NCI-H526 treated with DMSO at 0.1 percent for 48 hours (cell line): ENCODE measurements at places on chromosomes 13 and 19.

DNA sequence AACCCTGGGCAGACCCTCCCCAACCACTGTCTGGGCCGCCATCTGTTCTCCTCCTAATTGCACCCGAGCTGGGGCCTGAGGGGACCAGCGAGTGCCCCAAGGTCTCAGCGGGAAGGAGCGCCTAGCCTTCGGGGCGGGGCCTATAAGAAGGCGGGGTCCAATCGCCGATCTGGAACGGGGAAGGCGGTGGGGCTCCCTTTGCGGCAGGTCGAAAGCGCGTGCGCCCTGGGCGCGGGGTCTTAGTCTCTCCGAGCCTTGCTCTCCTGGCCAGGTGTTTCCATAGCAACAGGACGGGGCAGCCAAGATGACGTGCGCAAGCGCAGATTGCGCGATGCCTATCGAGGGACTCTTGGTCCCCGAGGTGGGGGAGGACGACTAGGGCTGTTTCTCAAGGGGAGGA, 2.8 kb downstream of the MAST1 start:
- no peak for DNase-seq

- no peak for DNase-seq
Measured at GRCh38 chr19:2315818-2316353, 7.9 kb upstream of the LINGO3 start.

DNA sequence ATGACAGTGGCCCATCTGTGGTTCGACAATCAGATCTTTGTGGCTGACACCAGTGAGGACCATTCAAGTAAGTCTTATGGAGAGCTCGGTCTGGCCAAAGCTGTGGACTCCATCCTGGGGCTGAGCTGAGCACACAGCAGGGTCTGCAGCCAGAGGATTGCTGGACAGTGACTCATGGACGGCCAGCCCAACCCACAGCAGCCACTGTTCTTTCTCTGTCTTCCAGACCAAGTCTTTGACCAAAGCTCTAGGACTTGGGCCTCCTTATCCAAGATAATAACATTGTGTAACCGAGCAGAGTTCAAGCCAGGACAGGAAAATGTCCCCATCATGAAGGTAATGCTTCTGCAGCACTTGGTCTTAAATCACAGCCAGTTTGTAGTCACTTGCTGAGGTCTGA, 12.4 kb downstream of the ATP12A start:
- DNase-seq, result no peak

DNA sequence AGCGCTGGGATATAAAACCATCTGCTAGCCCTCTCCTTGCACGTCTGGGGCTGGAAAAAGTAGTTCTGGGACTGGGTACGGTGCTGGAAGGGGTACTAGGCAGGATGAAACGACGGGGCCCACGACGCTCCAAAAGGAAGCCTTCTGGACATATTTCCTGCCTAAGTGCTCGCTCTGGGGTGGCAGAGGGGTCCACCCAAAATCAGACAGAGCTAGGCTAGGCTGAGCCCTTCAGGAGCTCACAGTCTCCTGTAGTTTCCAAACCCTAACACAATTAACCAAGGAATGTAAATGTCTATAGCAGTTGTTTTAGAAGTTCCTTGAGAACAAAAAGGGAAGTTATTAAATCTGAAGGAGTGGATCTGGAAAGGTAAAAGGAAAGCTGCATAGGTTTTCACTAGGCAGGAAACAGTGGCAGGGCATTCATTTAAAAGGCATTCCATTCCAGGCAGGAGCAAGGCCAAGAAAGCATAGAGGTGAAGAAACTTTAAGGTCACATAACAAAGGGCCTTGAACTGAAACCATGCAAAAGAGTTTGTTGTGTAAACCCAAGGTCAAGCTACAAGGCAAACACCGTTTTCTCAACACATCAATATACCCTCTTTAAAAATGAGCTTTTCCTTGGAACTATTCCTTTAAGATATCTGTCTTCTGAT, 634 bp upstream of the DIAPH3 start:
- DNase-seq, result no peak

GRCh38 chr19:18097993-18098890, 664 bp downstream of the MAST3 start:
- no peak for DNase-seq

DNA sequence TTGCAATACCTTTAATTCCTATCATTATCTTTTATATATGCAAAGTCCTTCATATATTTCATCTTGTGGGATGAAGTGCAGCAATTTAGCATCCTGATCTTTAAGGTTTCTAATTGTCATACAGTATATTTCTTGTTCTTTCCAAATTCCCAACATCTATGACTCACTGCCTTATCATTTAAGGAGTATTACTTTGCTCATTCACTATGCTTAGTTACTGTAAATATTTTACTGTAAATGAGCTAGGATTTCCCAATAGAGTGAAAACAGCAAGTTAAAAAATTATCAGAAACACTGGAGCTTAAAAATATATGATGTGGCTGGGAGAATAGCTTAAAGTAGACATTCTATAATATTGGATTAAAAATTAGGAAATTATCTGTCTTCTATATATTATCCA, 69.9 kb downstream of the SLITRK6 start:
- DNase-seq, result no peak

GRCh38 chr13:64234255-64234654, 2818.6 kb upstream of the PCDH20 start:
- DNase-seq, result no peak
